ENCODE measurements at places on chromosomes 2 and 18.
A peak's percentile ranks its signal among the peaks of the same experiment; 100 is the strongest.

DNA sequence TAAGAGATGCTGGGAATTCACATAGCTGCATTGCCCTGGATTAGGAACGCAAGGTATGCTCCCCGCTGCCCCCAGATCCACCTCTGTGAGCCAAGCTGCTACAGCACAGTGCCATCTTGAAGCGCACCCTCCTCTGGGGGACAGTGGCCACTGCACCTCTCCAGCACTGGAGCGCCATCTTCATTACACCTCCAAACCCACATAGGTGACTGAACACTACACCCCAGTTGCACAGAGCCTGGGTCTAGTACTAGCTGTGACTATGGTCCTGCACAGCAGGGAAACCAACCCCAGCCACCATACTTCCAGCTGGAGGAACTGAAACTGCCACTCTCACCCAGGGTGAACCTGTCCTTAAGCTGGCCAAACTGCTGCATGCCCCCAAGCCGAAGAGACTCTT lies 84.6 kb downstream of the TMEM237 start:
- DNase-seq = no peak

- no peak for DNase-seq
Measured at GRCh38 chr2:183605440-183605839, 481.2 kb downstream of the NUP35 start.

GRCh38 chr18:44733069-44733753 lies 52.5 kb downstream of the SETBP1 start:
- DNase-seq = peak; percentile 60

- peak; percentile 25 for DNase-seq
Measured at GRCh38 chr2:105790461-105791149, 45.9 kb downstream of the NCK2 start.

DNA sequence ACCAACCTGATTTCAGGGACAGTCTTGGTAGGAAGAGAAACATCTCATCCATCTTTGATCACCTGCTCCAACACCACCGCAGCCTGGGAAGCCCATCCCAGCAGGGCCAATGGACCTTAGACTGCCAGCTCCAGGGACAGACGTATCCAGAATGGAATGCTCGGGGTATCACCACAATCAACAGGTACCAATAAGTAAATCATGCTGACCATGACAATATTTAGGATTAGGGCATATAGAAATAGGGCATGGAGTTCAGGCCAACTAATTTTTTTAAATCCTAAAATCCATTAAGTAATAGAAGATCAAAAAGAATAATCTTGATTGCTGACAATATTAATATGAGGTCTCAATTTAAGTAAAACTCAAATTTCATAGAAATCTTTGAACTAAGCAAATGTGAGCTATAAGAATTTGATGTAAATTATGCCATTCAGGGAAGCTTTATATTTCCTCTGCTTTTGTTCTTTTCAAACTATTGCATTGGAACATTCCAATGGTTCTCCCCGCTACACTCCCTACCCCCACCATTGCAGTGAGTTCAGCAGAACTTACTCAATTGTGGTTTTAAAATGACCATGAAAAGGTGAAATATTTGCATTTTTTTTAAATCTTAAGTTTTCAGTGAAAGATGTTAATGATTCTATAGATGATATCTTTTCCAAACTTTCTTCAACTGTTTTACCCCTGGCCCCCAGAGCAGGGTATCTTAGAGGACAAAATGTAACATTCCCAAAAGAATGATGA lies 138.6 kb downstream of the DNER start:
- DNase-seq = no peak

DNA sequence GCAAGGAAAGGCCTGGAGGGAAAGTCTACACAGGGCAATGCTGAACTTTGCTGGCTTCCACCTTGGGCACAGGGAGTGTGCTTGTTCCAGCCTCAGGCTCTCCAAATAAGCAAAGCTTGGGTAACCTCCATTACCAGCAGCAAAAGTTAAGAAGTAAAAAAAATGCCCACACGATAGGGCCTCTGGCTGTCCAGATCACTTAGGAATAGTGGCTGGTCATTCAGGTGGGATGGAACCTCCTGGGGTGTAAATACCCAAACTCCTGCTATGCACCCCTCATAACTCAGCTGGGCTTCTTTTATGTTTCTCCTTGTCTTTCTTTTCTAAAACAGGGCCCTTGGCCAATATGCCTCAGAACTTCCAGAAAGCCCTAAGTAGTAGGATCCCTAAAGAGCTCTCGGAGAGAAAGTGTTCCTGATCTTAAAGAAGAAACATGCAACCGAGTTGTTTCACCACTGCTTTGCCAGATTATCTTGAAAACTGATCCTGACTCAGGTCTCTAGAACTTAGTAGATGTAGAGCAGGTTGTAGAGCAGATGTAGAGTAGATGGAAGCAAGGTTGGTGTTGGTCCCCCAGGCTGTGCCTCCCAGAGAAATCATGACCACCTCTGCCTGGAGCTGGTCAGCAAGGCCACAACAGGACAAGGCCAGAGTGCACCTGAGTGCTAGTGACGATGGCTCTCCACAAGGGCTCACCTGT lies 2.0 kb upstream of the OSR1 start:
- no peak for DNase-seq
